Purkinje cell (primary cell): ENCODE measurements at places on chromosomes 12 and 14. TPM values are rescaled to one million over a fixed set of nuclear protein-coding genes. Genes with fewer than 3 reads are reported as not detected.

The KRT6B gene
- polyA plus RNA-seq, result not detected in 2 replicates

The CHGA gene
- polyA plus RNA-seq, result 16.3 TPM in 1 of 2 replicates, not detected in the other

The CLEC12A gene
- not detected in 2 replicates for polyA plus RNA-seq

The ASCL1 gene
- polyA plus RNA-seq, result 1.0 and 1.8 TPM in 2 replicates

The SMIM41 gene
- not detected in 2 replicates for polyA plus RNA-seq

The ZDHHC22 gene
- polyA plus RNA-seq, result 0.71 and 3.5 TPM in 2 replicates

The PA2G4 gene
- polyA plus RNA-seq, result 51.7 and 59.1 TPM in 2 replicates

The FKBP4 gene
- 39.6 and 44.3 TPM in 2 replicates for polyA plus RNA-seq

The TAS2R31 gene
- not detected in 2 replicates for polyA plus RNA-seq

The PRICKLE1 gene
- 7.6 and 12.2 TPM in 2 replicates for polyA plus RNA-seq

The MMP14 gene
- polyA plus RNA-seq, result 3.8 and 4.0 TPM in 2 replicates

The TAS2R9 gene
- polyA plus RNA-seq, result not detected in 2 replicates

The B4GALNT3 gene
- 0.74 TPM in 1 of 2 replicates, not detected in the other for polyA plus RNA-seq
